ENCODE measurements at places on chromosomes 12 and 14.

- DNase-seq = no peak
Measured at GRCh38 chr12:10132850-10133370, 2.9 kb upstream of the CLEC7A start.

DNA sequence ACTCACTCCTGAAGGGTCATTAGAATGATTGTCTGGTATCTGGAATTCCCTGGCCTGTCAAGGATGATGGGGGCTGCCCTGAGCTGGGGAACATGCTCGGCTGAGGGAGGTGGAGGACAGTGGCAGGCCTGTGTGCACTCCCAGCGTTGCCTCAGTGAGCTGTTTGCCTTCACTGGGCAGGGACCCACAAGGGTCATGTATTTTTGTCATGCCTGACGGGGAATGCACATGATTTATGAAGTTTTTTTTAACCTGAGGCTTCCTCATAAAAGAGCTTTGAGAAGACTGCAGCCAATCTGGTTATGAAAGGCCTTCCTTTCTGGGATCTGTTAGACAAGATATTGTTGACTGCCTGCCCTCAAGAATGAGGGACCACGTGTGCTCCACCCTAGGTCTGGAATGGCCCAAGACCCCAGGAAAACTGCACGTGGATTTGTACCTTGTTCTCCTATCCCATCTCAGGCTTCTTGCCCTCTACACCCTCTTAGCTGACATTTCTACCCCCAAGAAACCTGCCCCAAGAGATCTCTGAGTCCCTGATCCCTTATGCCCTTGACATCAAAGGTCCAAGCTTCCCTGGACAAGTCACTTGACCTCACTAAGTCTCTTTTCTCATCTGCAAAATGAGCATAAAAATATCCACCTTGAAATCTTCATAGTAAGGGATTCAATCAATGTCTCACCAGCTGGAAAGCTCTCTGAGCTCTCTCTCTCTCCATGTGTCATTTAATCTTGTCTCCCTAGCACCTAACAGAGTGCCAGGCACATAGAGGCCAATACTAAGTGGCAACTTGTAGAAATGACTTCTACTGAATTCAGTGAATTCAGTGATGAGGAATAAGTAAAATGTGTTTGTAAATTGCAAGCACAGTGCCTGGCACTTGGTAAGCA, 24.5 kb upstream of the COL2A1 start:
- DNase-seq = no peak

DNA sequence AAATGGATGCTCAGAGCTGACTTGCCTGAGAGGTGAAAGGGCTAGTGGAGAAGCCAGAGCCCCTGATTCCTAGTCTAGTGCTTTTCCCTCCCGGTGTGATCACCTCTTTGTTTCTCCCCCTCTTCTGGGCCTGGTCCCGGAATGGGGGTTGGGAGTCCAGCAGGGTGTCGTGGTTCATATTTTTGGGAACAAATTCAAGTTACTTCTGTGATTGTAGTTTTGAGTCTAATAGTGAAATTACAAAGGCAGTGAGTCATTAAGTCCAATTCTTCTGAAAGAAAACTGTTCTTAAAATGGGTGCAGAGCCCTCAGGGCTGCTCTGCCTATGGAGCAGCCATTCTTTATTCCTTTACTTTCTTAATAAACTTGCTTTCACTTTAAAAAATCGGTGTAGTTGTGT, 7.6 kb downstream of the SUSD6 start:
- no peak for DNase-seq

DNA sequence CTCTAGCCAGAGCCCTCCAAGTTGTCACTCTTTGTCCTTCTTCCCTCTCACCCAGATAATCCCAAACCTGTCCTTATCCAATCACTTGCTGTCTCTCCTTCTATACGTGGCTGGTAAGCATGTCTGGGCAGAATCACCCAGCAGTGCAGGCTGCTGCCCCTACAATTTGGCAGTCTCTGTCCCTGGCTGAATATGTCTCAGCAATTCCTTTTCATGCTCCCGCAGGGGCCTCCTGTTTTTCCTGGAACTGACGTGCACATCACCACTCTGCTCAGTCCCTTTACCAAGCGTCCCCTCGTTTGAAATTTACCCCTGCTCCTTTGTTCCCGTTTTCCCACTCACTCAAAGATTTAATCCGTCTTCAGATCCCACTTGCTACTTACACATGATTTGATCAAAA, 80.0 kb downstream of the ST8SIA1 start:
- DNase-seq = no peak

- DNase-seq = no peak
Measured at GRCh38 chr12:64427988-64428387, 23.8 kb downstream of the XPOT start.

- no peak for DNase-seq
Measured at GRCh38 chr14:53491256-53491883, 338.2 kb upstream of the DDHD1 start.

- DNase-seq = no peak
Measured at GRCh38 chr12:49133014-49133413, 1.8 kb upstream of the TUBA1B start.

GRCh38 chr14:70576891-70577290, 23.6 kb downstream of the MED6 start:
- DNase-seq = no peak

- DNase-seq = no peak
Measured at GRCh38 chr14:96184737-96185136, 19.9 kb upstream of the BDKRB2 start.

- no peak for DNase-seq
Measured at GRCh38 chr12:4203772-4204376, 69.7 kb upstream of the CCND2 start.

DNA sequence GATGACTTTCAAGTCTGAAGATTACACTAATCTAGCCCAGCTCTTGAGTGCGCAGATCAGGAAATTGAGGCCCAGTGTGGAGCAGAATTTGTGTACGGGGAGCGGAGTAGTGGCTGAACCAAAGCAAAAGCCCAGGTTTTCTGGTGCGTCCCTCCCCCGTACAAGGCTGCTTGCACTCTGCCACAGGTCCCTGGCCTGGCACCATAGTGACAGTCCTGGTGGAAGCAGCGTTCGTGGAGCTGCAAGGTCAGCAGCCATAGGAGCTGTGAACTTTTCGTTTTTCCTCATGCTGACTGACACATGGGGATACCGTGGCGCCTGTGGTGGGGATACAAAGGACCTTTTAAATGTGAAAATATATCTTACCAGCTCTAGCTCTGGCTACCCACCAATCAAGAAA, 1.7 kb downstream of the EVL start:
- no peak for DNase-seq
